Effector CD4-positive, alpha-beta T cell (primary cell): ENCODE measurements at places on chromosomes 2 and 18.

DNA sequence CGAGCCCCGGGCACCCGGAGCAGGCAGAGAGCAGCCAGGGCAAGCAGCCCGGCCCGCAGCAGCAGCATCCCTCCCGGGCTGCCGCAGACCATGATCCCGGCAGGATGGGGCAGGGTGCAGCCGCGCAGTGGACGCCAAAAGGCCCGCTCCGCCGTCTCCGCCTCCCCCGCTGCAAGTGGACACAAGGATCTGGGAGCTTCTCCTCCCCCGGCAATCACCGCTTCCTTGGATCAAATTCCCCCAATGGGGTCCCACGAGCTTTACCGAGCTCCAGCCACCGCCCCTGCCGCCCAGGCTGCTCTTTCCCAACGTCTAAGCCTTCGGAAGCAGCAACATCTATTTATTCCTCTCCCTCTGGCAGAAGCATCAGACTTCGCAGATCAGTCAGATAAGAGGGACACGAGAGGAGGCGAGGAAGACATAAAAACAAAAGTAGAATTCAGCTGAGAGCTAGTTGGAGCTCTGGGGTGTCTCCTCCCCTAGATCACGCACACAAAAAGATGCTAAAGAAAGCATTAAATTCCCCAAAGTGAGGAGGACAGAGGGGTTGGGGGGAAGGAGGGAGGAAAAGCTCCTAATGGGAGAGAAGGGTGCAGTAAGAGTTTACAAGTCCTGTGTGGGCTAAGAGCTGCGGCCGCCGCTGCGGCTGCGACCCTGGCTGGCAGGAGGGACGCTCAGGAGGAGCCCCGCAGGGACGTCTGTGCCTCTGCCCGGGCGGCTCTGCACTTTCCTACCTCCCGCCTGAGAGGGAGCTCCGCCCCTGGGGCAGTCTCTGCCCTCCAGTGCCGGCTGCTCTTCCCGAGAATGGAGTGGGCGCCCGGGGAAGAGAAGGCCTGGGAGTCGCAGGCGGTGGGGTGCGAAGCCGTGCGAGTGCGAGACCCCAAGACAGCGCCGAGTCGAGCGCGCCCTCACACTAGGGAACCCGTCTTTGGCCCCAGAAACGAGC is at the start of gene FRZB:
TSS of gene FRZB (minus strand) at position 177 of the 946 bp plus-strand sequence. CDS start at position 92, 85 bp downstream.
- DNase-seq: no peak

- no peak for DNase-seq
These were observed 58.0 kb downstream of the ZNF519 start for GRCh38 chr18:14074187-14074586.

DNA sequence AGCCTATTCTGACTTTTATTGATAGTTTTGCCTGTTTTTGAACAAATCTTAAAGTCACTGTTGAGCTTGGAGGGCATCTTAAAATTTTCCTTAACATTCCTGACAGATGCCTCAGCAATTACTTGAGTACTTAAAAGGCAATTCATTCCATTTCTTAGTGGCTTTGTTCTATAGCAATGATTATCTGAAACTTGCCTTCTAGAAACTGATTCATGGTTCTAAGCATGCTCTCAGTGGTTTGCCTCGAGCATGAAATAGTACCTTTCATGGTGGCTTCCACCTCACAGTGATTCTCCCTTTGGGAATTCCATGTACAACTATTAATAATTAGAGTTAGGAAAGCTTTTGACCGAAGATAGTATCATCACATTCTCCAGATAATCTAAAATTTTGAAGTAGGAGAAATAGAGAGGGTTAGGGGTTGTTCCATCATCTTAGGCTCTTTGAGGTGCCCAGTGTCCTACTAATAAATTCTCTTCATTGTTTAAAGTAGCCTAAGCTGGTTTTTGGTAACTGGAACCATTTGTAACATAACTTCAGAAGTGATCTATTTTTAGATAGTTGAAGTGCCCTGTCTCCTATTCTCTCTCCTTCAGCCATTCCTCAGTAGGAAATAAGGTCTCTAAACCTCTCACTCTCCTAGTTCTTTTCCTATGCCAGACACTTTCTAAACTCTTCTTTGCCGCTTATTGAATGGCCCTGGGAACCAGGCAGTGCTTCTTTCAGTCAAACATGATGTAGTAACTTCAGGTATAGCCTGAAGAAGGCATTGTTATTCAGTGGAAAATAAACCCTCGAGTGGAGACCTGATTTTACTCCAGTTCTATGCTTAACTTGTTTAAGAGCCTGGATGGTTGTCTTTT is 156.1 kb downstream of the HAUS1 start:
- no peak for DNase-seq

GRCh38 chr18:22670914-22671313 is 253.2 kb upstream of the CTAGE1 start:
- no peak for DNase-seq

GRCh38 chr2:10597956-10598355 is 91.8 kb downstream of the NOL10 start:
- no peak for DNase-seq
